SHP77 (cell line): ENCODE measurements at places on chromosomes 3 and 15.

DNA sequence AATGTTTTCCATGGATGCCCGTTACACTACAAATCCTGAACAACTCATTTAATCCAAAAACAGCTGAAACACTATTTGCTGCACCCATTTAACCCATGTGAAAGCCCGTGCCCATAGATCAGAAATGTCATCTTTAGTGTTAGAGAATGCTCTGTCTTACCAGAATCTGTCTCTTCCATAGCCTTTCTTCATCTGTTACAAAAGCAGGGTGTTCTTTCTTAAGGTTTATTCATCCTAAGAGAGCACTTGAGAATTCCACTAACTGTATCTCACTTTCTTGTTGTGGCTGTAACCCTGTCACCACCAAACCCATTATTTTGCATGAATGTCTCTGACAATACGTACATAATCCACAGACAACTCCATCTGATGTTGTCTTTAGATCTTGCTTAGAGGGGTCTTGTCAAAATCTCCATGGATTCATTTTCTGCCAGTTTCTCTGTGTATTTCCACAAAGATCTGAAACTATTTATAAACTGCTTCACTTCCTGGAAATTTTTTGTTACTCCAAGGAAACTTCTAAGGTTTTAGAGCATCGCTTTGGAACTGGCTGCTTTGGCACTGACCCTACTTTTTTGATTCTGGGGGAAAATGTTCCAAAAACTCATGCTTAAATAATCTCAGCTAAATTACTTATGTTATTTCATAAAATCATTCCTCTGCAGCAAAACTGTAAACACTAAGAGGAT, 167.8 kb upstream of the CCDC54 start:
- no peak for DNase-seq

- no peak for DNase-seq
These were observed 182.5 kb downstream of the OPA1 start for GRCh38 chr3:193775421-193776077.

- no peak for DNase-seq
These were observed 638.3 kb downstream of the NTRK3 start for GRCh38 chr15:87618203-87618725.

DNA sequence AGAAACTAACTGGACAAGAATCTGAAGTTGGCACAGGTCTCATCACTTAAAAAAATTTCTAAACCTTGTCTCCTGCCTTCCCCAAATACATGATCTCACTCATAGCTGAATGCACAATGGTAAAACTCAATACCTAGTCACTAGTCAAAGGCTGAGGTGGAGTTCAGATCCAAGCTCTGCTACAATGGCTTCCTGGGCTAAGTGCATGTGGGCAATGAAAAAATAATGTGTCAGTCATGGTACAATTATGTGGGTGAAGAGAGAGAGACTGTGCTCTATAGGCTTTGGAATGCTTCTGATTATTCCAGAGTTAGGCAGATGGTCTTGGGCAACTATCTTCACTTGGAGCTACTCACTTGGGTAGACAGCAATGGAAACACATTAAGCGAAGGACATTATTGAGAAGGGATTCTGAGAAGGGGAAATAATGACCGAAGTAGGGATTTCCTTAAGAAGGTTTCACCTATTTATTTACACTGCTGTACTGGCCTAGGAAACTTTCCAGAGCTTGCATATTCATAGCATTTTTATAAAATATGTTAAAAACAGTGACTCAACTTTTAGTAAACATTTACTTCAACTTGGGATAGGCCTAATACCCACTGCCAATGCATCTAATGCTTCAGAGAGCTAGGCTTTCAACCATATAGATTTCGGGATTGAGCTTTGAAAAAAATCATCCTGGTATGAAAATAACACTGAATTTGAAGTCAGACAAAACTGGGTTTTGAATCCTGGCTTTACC, 58.7 kb upstream of the PLXND1 start:
- no peak for DNase-seq

DNA sequence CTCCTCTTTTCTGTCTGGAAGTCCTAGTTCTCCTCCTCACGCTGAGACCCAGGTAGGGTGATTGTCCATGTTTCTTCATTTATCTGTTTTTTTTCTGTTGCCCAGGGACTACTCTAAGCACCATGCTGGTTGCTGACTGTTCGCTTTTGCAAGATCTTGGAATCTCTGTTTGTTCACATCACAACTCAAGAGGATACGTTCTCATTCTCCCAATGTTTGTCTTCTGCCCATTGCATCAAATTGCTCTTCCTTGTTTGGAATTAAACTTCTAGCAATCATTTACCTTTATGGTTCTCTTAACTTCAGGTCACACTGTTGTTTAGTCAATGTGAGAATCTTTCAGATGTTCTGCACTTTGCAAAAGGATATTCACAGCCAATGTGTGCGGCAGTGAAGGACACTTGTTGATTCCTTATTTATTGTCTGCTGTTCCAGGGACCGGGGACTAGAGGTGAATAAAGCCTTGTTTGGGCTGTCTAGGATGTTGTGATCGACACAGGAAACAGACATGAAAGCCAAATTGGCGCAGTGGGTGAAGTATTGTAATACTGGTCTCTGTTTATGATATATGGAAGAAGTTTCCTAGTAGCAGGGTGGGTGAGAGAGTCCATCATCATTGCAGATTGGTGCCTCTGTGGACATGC, 24.5 kb downstream of the LPP start:
- DNase-seq, result no peak

DNA sequence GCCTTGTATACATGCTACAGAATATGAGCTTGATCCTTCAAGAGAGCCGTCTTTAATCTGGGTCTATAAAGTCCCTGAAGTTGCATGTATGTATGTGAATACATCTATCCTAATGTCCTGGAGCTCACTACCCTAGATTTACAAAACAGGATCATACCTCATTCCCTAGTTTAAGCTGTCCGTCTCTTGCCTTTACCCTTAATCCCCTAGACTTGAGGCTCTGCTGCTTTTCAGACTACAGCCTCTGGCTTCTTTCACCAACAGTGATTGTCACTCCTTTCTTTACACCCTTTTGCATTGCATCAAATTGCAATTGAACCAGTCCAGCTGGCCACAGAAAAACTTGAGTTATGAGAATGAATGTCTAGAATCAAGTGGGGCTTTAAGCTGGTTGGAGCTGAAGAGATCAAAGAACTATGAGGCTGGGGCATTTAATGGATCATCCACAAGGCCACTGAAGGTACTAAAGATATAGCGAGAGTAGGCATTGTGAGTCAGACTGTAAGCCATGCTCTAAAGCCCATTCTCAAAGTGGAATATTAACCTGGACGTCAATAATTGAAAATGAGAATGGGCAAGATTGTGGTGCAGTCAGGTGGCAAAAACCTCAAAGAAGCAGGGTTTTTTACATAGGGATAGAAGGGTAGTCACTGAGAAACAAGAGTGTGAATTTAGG, 12.3 kb upstream of the PLD1 start:
- no peak for DNase-seq

DNA sequence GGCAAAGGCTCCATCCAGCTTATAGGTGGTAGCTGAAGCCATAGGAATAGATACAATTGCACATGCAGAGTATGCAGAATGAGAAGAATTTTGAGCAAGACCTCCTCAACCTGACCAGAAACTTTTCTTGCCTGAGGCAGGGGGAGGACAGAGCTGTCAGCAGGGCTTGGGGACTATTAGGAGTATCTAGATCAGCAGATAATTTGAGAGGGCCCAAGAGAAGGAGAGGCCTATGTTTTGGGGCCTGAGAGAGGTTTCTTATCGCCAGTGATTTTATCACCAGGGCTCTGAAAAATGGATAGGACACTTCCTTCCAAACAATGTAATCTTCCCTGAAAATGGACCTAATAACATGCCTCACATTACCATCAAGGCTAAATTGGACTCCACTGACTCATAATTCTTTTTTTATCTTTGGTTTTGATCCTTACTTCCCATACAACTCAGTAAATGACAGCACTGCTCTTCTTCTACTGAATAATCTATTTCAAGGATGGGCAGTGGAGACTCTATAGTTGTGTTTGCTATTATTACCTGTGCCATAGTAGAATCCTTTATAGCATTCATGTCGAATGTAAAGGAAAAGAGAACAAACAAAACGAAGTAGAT, 15.8 kb upstream of the RAMAC start:
- no peak for DNase-seq

DNA sequence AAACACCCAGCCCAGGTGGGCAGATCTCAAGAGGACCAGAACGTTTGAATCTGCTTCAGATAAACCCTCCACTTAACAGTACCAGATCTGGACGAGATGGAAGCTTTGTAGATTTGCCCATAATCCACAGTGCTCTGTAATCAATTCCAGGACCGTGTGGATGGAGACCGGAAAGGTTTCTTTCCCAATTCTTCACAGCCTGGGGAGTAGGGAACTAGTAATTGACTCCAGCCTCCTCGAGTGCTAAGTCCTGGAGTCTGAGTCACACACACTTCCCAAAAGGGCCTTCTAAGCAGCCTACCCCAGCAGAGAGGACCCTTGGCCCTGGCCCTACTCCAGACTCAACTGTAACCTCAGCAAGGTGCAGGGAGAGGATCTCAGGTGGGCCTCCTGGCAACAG, 56.2 kb upstream of the TSEN2 start:
- no peak for DNase-seq

GRCh38 chr3:7203969-7204847, 343.3 kb downstream of the GRM7 start:
- no peak for DNase-seq

GRCh38 chr3:141103503-141103902, 52.4 kb downstream of the SPSB4 start:
- DNase-seq, result no peak

DNA sequence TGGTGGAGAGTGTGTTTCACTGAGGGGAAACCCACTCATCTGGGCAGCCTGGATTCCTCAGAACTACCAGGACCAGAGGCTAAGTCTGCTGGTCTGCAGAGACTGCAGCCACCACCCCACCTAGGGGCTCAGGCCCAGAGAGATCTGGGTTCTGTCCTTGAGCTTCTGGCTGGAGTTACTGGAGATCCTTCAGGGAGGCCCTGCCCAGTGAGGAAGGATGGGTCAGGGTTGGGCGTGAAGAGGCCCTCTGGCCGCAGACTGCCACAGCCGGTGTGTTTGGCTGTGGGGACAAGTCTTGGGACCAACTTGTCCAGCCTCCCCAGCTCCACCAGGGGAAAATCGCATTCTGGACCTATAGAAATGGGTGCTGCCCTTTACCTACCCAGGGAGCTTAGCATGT, 235.3 kb upstream of the CBLB start:
- no peak for DNase-seq

GRCh38 chr3:178393146-178393545, 143.1 kb upstream of the KCNMB2 start:
- no peak for DNase-seq

DNA sequence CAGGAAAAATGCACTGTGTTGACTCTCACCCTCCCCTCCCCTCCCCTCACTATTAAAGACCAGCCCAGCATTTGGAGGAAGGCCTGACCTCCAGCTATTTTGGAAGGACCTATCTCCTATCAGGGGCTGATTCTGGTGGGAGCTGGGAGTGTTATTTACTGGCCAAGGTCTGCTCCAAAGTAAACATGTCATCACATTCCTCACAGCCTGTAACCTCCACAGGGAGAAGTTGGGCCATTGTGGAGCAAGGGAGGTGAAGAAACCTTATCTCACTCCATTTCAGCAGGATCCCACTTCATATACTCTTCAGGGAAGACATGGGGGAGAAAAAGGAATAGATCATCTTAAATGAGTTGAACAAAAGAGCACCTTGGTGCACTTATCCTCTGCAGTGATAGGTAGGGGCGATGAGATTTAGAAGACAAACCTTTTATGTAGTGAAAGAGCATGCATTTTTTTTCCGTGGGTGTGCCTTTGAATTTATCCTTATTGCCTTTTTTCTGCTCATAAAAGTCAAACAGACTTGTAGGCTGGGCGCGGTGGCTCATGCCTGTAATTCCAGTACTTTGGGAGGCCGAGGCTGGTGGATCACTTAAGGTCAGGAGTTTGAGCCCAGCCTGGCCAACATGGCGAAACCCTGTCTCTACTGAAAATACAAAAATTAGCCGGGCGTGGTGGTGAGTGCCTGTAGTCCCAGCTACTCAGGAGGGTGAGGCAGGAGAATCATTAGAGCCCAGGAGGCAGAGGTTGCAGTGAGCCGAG, 15.6 kb upstream of the FLNB start:
- no peak for DNase-seq
